ENCODE measurements at places on chromosomes 3 and 15.
A peak's percentile ranks its signal among the peaks of the same experiment; 100 is the strongest.

- no peak for DNase-seq
These were observed 41.8 kb downstream of the GRK7 start for GRCh38 chr3:141804778-141805639.

GRCh38 chr3:127039719-127040118 is 56.8 kb downstream of the PLXNA1 start:
- no peak for DNase-seq

DNA sequence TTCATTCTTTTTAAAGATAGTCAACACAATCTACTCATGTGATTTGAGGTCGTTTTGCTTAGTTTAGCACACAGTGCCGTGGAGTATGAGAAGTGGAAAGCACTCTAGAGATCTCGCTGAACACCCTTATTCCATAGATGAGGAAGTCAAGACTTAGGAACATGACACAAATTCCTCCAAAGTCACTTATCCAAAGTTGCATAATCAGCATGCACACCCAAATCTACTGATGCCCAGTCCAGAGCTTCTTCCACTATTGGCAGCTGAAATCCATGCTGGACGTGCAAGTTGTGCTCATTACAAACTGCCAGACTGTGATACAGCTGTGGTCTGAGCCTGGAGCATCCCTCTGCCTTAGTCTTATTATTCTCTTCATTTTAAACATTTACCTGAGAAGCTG is 83.5 kb upstream of the ZNF280D start:
- no peak for DNase-seq

DNA sequence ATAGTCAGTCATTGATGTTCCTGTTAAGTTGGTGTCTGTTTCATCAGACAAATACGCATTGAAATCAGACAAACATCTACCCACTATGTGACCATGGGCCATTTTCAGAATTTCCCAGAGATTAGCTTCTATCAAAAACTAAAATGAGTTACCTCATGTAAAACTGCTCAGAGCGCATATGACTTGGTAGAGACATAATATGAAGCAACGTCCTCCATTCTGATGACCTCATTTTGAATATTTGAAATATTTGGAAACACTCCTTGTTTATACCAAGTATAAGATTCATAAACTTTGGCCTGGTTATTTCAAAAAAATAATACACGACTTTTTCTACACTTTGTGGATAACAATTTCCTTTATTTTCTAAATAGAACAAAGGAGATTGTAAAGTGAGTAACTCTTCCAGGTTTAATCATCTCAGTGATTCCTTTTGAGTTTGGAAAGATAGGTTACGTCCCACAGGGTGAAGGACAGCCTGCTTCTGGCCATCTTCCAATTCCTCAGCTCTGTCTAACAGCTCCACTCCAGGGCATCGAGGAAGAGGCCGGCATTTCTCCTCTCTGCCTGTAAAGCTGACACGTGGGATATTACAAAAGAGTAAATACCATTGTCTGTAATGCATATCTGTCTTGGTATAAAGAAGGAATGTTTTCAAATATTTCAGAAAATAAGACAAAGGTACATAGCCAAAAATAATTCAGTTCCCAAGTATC is 122.6 kb downstream of the CADM2 start:
- DNase-seq: peak; percentile 10

DNA sequence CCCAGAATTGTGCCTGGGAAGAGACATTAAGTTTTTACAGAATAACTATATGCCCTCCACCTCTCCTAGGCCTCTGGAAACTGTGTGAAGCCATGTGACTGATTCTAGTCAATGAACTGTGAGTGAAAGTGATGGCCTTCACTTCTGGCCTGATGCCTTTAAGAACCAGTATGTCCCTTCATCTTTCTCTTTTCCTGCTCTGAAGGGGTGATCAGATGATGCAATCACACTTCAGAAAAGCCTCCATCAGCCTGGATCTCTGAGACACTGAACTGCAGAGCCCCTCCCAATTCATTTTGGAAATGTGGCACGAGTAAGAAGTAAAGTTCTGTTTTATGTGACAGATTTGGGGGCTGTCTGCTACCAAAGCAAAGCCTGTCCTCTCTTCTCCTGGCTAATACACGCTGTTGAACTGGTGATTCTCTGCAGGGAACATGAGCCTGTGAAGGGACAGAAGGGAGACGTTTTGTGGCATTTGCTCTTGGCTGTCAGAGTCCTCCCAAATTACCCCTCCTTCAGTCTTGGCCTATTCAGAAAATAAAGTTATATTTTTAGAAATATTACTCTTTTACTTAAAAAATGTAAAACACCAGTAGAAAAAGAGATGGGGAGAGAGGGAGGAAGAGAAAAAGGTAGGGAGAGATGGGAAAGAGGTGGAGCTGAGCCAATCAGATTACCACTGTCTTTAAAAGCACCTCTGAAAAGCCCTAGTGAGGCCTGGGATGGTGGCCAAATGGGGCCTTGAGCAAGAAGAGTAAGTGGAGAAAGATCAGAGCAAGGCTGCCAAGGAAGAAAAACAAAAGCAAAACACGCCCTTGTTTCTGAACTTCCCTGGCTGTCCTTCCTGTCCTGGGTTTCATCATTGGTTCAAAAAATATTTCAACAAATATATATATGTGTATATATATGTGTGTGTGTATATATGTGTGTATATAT is 40.9 kb upstream of the RYK start:
- DNase-seq: no peak

GRCh38 chr3:138440596-138440995 is 6.2 kb downstream of the ESYT3 start:
- DNase-seq: no peak

DNA sequence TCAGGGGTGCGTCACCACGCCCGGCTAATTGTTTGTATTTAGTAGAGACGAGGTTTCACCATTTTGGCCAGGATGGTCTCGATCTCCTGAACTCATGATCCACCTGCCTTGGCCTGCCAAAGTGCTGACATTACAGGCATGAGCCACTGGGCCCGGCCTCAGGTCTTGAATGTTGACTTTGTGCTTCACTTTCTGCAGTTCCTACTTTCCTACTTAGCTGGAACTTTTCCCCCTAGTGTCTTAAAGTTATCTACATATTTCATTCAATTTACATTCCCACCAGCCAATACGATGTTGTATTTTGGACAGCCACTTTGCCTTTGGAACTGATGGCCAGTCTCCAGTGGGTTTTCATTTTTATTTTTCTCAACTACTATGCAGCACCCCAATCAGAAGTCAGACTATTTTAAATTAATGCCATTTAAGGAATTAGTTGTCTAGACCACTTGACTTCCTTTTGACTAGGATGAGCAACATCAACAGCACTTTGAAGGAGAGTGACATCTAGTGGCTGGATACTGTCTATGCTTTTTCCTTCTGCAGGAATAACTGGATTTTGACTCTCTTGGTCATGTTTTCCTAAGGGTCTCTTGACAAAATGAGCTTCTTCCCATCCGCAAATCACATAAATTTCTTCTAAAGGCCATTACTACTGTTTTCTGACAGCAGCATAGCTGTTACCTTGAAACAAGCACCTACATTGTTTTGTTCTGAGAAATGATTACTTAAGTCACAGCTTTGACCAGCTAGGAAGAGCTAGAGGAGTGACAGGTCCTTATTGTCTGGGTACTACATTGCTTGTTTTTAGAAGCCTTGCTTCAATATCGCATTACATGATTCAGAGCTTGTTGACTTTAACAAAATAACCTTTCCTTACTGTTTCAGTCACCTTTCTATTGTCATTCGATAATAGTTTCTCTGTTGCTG is 140.2 kb downstream of the ITPR1 start:
- peak; percentile 60 for DNase-seq

- DNase-seq: no peak
These were observed 37.8 kb downstream of the CCNL1 start for GRCh38 chr3:157122116-157122515.

- DNase-seq: peak; percentile 44
These were observed 53.9 kb downstream of the BOC start for GRCh38 chr3:113265231-113265630.

DNA sequence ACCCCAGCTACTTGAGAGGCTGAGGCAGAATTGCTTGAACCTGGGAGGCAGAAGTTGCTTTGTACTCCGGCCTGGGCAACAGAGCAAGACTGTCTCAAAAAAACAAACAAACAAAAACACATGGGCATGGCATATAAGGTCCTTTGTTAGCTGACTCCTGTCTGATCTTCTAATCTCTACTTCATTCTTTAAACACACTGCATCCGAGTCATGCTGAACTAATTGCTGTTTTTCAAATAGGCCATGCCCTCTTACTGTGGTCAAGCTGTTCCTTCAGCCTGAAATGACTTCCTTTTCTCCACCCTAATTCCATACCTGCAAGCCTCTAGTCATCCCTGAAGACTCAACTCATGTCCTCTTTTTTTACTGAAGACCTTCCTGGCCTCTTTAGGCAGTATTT is 22.3 kb upstream of the SLMAP start:
- no peak for DNase-seq

DNA sequence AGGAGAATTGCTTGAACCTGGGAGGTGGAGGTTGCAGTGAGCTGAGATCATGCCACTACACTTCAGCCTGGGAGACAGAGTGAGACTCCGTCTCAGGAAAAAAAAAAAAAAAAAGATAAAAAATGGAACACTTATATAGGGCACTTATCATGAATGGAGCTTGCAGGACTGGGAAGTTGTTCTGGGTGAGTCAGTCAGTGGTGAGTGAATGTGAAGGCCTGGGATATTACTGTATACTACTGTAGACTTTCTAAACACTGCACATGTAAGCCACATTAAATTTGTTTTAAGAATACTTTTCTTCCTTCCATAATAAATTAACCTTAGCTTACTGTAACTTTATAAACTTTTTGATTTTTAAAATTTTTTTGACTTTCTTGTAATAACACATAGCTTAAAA is 59.8 kb downstream of the SFMBT1 start:
- DNase-seq: no peak

GRCh38 chr15:93035953-93036810 is 52.8 kb downstream of the RGMA start:
- DNase-seq: peak; percentile 74

DNA sequence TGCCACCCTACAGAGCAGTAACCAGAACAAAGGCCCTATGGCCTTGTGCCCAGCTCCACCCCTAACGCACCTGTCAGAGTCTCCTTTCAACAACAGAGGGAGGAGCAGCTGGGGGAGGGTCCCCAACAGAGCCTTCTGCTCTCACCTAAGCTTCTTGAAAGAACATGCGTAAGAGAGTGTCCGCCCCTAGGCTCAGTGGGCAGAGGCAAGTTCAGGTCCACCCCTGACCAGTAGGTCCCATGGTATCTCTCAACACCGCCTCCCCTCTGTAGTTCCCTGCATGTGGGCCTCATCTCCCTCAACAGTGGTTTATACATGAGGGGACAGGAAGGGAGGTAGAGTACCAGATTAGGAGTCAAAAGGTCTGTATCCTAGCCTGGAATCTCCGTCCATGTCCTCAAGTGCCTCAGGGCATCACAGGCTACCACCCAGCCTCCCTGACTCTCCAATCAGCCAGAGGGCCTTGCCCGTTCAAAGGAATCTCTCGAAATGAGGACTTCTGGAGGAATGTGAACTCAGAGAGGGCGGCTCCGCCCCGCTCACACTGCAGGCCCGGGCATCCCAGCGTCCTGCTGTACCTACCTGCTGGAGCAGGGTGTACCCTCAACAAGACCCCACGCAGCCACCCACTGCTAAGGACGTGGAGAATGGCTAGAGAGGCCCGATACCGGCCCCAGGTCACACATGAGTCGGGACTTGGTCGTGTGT is 680 bp downstream of the POC1A start:
- peak; percentile 55 for DNase-seq

- no peak for DNase-seq
These were observed 1.6 kb downstream of the RFTN1 start for GRCh38 chr3:16511681-16512434.

GRCh38 chr3:57770009-57770827 is 14.1 kb downstream of the SLMAP start:
- no peak for DNase-seq

- DNase-seq: no peak
These were observed 30.7 kb downstream of the EIF4E3 start for GRCh38 chr3:71694358-71694999.

GRCh38 chr15:80533790-80534333 is 129.7 kb downstream of the ARNT2 start:
- DNase-seq: no peak

- no peak for DNase-seq
These were observed 141.4 kb upstream of the TOPAZ1 start for GRCh38 chr3:44100298-44100695.

GRCh38 chr15:67063689-67064606 is 1.5 kb upstream of the SMAD3 start:
- DNase-seq: peak; percentile 79

DNA sequence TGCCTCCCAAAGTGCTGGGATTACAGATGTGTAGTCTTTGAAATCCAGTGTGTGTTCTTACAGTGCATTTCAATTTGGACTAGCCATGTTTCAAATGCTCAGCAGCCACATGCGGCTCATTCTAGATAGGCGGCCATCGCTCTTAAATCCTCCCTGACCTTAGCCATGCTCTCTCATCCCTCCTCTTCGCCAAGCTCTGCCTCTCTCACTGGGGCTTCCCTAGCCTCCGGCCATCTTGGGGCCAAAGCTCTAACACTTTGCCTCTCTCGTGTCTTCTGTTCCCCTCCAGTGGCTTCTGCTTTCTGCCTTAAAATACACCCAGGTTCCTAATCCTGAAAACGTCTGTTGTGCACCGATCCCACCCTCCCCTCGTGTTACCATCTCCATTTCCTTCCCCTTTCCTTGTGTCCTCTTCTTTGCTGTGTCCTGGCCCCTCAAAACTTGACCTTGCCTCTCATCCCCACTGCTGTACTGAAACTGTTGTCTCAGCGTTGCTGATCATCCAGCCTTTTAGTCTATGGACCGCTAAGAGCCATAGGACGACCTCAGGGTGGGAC is 1.4 kb upstream of the GHRL start:
- no peak for DNase-seq

DNA sequence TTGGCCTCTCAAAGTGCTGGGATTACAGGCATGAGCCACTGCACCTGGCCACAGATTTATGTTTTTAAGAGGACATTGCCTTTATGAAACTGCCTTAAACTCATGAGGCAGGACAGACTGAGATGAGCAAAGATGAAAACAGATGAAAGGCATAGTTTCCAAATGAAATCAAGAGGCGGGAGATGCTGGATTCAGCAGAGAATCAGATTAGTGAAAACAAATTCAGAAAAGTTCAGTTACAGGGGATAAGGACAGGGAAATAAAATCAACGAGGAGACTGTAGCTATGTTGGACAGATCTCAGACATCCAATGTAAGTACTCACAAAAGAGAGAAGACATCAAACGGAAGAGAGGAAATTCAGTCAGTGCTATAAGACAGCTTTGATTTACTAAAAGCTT is 68.1 kb downstream of the ADAMTSL3 start:
- no peak for DNase-seq

DNA sequence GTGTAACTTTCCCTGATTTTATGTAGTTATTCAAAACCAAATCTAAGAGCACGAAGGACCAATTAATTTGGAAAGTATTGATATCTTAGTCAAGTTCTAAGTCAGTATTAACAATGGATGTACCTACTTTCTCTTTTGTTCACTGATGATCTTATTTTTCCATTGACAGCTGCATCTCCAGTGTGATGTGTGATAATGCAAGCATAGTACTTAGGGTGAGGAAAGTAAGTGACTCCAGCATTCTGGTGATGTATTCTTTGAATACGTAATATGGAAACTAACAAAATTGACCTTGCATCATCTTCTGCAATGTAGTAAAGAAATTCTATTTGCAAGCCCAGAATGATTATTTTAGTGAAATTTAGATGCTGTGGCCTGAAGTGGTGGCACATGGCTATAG is 22.4 kb downstream of the FBXW12 start:
- DNase-seq: no peak

Data from iPS-NIHi11 (cell line).